Activated T-helper 9 cell treated with anti-CD3 and anti-CD28 coated beads, Interleukin-2, amount 50 U/mL, for 16 hours (primary cell): ENCODE measurements at places on chromosomes 7 and 10.

DNA sequence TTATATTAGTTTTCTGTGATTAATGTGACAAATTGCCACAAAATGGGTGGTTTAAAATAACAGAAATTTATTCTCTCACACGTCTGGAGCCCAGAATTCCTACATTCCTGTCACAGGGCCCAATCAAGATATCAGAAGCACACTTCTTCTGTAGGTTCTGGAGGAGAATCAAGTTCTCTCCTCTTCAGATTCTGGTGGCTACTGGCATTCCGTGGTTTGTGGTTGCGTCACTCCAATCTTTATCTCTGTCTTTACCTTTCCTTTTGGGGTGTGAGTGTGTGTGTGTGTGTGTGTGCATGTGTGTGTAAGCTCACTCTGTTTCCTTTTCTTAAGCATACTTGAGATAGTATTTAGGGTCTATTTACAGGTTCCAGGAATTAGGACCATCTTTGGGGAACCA is 115.5 kb upstream of the DKK1 start:
- DNase-seq = no peak

DNA sequence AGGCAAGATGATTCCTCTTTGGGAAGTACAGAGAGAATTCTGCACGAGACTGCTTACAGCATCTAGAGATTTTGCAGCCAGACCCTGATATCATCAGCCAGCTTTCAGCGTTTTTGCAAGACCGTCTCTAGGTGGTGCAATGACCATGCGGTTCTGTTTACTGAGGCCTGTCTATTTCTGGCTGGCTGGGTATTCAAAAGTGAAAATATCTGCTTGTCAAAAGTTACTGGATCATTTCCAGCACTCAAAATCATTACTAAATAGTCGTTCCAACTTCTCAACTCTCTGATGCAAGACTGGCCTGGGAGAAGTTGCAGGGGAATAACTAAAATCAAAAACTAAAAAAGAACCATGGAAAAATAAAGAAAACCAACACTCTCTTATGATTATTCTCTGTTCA is 240.1 kb downstream of the ELMO1 start:
- DNase-seq = no peak

- no peak for DNase-seq
These were observed 625 bp downstream of the GIMAP2 start for GRCh38 chr7:150686030-150686631.

DNA sequence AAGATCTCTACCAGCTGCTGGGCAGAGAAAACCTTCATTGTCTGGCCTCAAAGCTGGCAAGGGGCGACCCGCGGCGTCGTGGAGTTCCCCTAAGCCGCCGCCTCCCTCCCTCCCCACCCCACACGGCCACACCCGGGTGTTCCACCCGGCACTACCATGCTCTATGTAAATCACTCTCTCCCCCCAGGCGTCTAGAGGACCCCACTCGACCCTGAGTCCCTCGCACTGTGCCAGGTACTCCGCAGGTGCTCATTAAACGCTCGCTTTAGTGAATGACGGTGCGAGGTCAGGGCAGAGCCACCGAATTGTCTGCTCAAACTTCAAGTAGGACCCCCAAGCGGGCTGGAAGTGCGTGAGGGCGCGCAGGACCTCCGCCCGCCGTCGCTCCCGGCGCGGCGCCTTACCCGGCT is 628 bp downstream of the PARP12 start:
- peak; percentile 39 for DNase-seq

- no peak for DNase-seq
These were observed 59.7 kb upstream of the CCDC71L start for GRCh38 chr7:106720641-106721040.

DNA sequence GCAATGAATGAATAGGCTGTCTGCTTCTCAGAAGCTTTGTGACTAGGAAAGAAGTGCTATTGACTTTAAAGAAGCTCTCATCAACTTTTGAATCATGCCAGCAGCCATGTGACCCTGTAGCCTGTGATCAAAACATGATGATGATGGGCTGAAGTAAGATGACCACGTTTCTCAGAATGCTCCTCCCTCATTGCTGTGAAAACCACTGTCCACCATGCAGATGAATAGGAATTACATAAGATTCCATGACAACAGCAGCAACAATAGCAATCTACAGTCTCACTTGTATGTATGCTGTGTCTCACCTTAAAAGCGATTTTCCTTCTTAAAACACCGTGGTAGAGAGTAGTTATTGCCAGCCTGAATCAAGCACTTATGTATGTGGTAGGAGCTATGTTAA is 228.4 kb downstream of the TRIL start:
- no peak for DNase-seq

- no peak for DNase-seq
These were observed 163.9 kb downstream of the JCAD start for GRCh38 chr10:29895456-29895855.

- DNase-seq = no peak
These were observed 8.5 kb upstream of the CSTF2T start for GRCh38 chr10:51707821-51708424.

DNA sequence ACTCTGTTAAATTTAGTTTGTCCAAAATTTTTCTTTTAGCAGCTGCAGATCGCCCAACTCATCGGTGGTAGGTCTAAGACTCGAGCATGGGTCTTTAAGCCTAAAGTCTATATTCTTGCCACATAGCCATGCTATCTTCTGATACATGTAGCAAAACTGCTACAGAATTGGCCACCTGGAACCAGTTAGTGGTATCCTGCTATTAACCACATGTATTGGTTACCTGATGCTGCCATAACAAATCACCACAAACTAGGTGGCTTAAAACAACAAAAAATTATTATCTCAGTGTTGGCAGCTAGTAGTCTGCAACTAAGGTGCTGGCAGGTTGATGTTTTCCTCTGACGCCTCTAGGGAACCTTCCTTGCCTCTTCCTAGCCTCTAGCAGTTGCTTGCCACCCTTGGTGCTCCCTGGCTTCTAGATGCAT is 96.7 kb upstream of the PIK3CG start:
- DNase-seq = no peak

GRCh38 chr7:98352621-98353020 is 48.3 kb downstream of the BAIAP2L1 start:
- DNase-seq = no peak

DNA sequence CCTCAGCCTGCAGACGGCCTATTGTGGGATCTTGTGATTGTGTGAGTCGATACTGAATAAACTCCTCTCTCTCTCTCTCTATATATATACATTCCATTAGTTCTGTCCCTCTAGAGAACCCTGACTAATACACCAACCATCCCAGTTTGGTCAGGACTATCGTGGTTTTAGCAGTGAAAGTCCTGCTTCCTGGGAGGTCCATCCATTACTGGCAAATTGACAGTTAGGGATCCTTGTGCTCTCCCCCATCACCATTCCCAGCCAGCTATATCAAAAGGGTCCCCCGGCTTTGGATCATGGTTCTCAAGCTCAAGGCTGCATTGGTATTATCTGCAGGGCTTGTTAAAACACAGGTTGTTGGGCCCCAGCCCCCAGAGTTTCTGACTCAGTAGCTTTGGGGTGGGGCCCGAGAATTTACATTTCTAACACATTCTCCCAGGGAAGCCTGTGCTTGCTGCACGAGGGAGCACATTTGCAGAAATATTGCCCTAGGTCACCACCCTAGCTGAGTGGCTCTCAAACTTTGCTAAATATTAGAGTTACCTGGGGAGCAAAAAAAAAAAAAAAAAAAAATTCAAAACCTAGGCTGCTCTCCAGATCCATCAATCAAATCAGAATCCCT is 899.1 kb upstream of the AUTS2 start:
- DNase-seq = no peak

GRCh38 chr10:132970641-132971438 is 28.5 kb upstream of the CFAP46 start:
- no peak for DNase-seq
